B cell (primary cell): ENCODE measurements at places on chromosomes 2 and 18. TPM values are rescaled to one million over a fixed set of nuclear protein-coding genes. Genes with fewer than 3 reads are reported as not detected.
A peak's percentile ranks its signal among the peaks of the same experiment; 100 is the strongest.

RSAD2 gene
- total RNA-seq: 1.5 and 2.0 TPM in 2 replicates

MAB21L4 gene
- not detected in 2 replicates for total RNA-seq

DNA sequence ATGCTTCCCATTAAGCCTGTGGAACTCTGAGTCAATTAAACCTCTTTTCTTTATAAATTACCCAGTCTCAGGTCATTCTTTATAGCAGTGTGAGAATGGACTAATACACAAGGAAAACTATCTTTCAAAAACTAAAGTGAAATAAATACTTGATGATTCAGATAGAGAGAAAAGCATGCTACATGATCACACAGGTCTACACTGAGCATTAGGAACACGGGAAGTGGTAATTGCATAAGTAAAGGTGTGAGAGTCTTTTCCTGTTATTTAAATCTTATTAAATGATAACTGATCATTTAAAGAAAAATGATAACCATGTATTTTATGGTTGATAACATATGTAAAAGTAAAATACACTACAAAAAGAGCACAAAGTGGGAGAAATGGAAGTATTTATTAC lies 812.0 kb upstream of the RAB6C start:
- DNase-seq: no peak

DNA sequence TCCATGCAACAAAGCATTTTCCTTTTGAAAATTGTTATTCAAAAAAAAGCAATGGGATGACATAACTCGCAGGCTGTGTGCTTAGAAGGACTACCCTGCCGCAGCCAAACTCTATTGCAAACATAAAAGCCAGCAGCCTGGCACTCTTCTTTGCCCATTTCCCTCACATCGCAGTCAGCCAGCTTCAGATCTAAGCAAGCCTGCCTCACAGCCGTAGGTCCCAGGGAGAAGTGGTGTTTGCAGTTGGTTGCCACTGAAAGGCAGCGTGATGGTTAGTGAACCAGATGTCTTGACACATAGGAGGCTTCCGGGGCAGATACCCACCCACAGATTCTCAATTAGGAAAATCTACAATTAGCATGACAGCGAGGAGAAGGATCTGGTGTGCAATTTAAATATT lies 655.2 kb downstream of the RNF144A start:
- DNase-seq: no peak

GRCh38 chr2:169964740-169965139 lies 137.5 kb downstream of the UBR3 start:
- DNase-seq: no peak

DOCK10 gene
- total RNA-seq: 139 and 140 TPM in 2 replicates

DNA sequence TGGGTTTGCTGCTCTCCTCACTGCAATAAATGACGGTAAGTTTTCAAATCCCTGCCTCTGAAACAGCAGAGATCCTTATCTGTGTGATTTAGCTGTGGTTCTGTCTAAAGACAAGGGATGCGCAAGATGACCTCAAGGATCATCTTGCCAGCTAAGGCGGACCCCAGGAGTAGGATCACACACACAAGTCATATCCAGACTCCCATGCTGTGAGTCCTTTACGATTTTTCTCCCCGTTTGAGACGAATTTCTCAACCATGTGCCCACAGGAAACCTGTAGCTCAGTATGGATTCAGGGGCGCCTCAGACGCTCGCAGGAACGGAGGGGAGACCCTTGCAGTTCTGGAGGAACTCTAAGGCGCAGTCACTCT lies 11.1 kb upstream of the DCTN1 start:
- no peak for DNase-seq

GRCh38 chr2:192877159-192877558 lies 682.4 kb upstream of the TMEFF2 start:
- no peak for DNase-seq

DNA sequence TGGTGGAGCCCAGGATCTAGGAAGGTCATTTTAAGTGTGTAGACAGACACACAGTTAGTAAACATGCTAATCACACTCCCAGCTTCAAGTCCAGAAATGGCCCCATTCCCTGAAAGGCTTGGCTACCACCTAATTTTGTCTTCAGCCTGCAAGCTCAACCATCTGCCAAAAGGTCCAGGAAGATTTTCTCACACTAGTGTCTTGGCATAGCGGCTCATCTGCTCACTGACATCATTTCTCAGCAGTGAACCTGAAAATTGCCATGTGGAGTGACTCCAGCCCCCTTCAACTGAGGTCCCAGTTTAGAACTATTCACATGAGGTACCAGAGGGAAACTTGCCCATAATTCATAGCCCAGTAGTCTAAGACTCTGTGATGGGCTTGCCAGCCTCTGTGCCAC lies 748.9 kb downstream of the LRP1B start:
- DNase-seq: no peak

INHBB gene
- not detected in 2 replicates for total RNA-seq

- DNase-seq: peak; percentile 40
Measured at GRCh38 chr18:13501891-13502290, 224.5 kb downstream of the FAM210A start.

- DNase-seq: peak; percentile 17
Measured at GRCh38 chr2:156892467-156893281, 364.8 kb upstream of the GALNT5 start.

CD226 gene
- total RNA-seq: 2.5 and 2.6 TPM in 2 replicates

GAREM1 gene
- total RNA-seq: not detected in 2 replicates

GRCh38 chr2:67712484-67712883 lies 315.4 kb downstream of the ETAA1 start:
- no peak for DNase-seq

- no peak for DNase-seq
Measured at GRCh38 chr2:242044313-242044590, 174.7 kb downstream of the RTP5 start.

DNA sequence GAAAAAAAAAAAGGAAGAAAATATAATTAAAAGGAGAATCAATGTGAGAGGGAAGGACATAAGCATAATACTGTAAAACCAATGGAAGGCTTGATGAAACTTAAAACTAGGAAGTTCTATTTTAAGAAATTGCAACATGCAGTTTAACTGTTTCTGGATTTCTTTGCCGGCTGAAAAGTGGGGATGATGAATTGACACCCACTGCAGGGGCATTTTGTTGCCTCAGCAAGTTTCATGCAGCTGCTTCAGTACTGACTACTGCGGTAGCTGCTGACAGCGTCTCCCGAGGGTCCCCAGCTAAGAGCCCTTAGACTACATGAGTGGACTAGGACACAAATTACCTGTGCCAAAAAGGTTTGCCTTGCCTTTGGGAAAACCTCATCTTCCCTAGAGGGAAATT lies 69.2 kb downstream of the B3GNT2 start:
- DNase-seq: no peak

CAPG gene
- 179 and 210 TPM in 2 replicates for total RNA-seq

DNA sequence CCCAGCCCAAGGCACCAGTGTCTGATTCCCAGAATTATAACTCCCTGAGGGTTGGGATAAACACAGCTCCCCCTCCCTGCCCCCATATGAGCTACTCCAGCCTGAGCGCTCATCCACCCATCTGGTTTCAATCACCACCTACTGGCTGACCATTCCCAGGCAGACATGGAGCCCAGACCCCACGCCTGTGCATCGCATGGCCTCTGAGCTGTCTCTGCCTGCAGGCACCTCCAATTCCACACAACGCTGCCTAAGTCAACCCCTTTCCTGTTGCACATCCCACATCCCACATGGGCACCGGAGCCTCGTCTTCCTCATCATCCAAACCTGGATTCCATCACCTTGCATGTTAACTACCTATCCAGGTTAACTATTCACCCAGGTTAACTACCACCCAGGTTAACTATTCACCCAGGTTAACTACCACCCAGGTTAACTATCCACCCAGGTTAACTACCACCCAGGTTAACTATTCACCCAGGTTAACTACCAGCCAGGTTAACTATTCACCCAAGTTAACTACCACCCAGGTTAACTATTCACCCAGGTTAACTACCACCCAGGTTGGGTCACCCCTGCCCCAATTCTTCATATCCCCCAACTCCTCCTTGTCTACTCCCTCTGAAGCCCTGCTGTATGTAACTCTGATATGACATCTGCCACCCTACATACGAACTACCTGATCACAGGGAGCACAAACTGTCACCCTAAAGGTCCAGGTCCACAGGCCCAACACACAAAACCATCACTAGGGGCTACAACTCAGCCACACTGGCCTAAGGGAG lies 47.8 kb downstream of the TEX51 start:
- DNase-seq: no peak

PFN4 gene
- total RNA-seq: 0.39 and 0.66 TPM in 2 replicates

DNA sequence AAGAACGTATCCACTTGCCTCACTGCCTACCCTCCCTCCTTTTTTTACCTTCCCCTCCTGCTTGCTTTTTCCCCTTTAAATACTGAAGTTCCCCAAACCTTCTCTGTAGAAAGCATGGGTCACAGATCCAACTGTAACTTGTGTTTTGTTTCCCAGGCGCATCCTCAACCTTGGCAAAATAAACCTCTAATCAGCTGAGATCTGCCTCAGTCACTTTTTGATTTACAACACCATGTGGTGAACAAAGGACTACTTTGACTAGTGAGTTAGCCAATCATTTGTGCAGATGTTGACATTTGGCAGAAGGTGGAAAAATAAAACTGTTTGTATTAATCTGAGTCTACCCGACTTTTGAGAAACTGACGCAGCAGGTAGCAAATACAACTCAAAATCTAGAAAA lies 23.3 kb upstream of the MCM6 start:
- DNase-seq: no peak

GRCh38 chr2:216713691-216714336 lies 18.5 kb upstream of the IGFBP5 start:
- no peak for DNase-seq

DNA sequence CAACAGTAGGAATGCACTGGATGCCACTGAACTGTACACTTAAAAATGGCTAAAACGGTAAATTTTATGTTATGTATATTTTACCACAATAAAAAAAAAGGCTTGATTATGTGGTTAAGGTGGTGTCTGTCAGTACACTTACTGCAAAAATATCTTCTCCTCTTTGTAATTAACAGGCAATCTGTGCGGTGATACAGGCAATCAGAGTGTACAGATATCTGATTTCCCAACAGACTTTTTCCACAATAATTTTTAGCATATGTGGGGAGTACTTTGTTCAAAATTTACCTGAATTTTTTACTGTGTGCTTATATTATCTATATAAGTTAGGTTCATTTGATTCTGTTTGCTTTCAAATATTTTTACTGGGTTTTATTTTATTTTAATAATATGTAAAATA lies 175.0 kb upstream of the PGAP1 start:
- no peak for DNase-seq

SOWAHC gene
- 0.05 and 0.07 TPM in 2 replicates for total RNA-seq

DNA sequence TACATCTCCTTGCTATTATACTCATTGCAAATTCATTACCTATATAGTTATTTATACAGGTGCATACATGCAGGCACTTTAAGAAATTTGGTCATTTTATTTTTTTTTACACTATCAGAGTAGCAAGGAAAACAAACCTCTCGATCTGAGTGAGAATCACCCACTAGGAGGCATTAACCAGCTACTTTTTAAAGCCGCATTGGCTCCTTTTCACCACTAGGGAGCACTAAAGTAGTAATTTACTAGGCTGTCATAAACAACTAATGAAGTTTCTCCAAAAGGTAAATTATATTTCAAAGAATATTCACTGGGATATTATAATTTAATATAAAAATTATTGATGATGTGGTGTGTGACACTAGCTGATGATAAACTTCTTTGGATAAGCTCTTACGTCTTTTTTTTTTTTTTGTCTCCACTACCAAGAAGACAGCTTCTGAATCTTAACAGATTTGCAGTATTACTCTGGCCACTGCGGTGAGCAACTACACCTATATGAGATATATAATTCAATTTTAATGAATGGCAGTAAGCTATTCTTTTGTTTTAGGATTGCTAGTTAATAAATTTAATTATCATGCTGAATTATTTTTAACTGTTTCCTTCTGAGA lies 101.9 kb downstream of the NOL4 start:
- DNase-seq: peak; percentile 4

- no peak for DNase-seq
Measured at GRCh38 chr2:50558182-50558581, 473.8 kb downstream of the NRXN1 start.

DNA sequence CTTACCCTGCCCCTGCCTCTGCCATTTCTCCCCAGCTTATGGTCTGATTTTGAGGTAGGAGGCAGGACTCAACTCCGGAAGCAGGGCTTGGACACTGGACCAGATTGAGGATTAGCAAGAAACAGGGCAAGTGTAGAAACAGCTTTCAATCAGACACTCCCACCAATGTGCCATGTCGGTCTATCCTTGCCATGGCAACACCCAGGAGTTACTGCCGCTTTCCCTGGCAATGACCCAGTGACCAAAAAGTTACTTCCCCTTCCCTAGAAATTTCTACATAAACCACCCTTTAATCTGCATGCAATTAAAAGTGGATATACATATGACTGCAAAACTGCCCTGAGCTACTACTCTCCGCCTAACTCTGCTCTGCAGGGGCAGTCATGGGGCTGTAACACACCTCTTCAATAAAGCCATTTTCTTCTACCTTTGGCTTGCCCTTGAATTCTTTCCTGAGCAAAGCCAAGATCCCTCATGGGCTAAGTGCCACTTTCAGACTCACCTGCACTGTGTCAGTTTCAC lies 156.7 kb downstream of the LPIN1 start:
- no peak for DNase-seq

- no peak for DNase-seq
Measured at GRCh38 chr2:96154506-96155380, 9.5 kb upstream of the DUSP2 start.

GRCh38 chr2:54396798-54397197 lies 59.3 kb upstream of the SPTBN1 start:
- no peak for DNase-seq

GRCh38 chr2:146532009-146532408 lies 1312.8 kb upstream of the ACVR2A start:
- DNase-seq: no peak

- DNase-seq: no peak
Measured at GRCh38 chr2:146867477-146867986, 977.3 kb upstream of the ACVR2A start.

FEV gene
- not detected in 2 replicates for total RNA-seq
